ENCODE measurements at places on chromosomes 4 and X.

GRCh38 chrX:103215425-103215991 is 600 bp downstream of the BEX4 start:
- DNase-seq, result no peak

DNA sequence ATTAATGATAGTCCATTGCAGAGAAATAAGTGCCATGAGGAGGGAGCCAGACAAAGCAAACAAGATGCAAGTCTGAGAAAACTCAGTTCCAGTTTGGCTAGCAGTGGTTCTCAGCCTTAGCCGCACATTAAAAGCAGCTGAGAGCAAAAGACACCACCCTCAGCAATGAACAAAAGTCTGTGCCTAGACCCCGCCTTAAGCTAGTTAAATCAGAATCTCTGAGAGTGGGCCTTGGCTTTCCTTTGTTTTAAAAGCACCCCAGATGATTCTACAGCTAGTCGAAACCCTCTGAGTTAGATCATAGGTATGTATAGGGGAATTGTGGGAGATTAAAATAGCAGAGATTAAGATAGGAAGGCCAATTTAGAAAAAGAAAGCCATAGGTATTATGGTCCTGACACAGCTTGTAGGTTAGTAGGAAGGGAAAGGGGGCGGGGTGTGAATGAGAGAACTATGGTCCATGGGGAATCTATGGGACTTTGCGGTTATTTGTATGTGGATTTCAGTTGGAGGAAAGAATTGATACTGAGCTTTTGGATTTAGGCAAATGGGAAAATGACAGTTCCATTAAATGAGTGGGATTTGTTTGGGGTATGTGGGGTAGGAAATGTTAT is 12.0 kb downstream of the SPRY1 start:
- no peak for DNase-seq

DNA sequence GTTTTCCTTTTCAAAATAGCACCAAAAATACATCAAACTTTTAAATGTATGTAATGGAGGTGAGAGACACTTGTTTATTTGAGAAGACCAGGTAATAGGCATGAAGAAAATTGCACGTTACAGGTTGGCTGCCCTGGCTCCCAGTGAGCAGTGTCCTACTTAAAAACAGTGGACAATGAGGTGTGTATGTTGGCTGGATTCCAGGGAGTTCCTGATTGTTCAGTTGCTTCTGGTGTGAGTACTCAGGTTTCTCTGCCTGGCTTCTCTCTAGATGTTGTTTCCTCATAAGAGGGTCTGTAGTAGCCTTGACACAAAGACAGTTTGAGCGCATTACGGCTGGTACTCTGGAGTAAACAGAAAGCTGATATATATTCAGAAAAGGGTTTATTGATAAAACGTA is 29.4 kb downstream of the SNX25 start:
- no peak for DNase-seq

GRCh38 chr4:68929076-68929737 is 22.4 kb downstream of the UGT2A3 start:
- no peak for DNase-seq

- DNase-seq, result peak; percentile 2
Measured at GRCh38 chr4:61911313-61911756, 711.2 kb downstream of the ADGRL3 start.

DNA sequence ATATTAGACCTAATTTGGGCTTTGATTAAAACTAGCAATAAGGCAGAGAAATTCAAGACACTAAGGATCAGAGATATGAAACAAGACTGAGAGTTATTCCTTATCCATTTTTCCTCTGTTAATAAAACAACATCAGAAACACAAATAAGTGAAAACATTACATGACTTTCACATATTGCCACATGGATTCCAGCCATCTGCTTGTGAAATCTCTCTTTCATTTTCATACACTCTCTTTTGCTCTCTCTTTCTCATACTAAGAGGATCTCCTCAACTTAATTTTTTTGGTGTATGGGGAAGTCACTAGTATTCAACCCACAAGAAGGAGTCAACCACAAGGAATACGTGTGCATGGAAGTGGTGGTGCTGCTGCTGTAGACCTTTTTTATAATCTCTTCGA is 183.0 kb downstream of the LDB2 start:
- DNase-seq, result no peak

DNA sequence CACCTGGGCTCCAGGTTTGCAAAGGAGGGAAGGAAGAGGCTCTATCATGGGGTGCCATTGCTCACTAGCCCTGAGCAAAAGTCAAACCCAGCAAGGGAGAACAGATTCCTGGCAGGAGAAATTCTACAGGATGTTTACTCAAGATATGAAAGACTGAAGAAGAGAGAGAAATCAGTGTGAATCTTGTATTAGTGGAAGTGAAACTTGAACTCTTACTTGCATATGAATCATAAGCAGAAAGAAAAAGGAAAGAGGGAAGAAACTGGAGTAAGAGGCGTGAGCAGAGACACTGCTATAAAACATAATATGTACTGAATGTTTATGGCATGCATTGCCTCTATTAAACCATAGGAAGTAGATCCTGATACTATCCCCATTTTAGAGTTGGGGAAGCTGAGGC is 60.9 kb downstream of the C4orf46 start:
- DNase-seq, result no peak

GRCh38 chr4:156217236-156217635 is 263.6 kb upstream of the CTSO start:
- no peak for DNase-seq

DNA sequence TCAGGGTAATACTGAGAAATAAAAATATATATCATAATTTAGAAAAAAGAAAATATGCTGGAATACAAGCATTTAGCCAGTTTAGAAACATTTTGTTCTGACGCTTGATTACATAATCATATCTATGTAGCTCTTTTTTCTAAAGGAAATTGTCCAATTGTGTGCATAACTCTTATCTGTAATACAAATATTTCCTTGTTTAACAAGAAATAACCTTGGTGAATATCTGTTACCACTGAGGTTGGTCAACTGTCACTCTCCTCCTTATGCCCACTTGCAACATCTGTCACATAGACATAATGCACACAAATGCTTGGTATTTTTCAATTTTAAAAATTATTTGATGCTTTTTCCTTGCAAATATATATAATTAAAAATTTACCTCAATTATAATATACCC is 609.7 kb downstream of the TLL1 start:
- DNase-seq, result no peak
